ENCODE measurements at places on chromosomes 7 and 10. TPM values are rescaled to one million over a fixed set of nuclear protein-coding genes. Genes with fewer than 3 reads are reported as not detected.

The NSMCE4A gene
- total RNA-seq: 48.8 TPM

GRCh38 chr10:24911029-24911428 is 41.4 kb downstream of the PRTFDC1 start:
- DNase-seq: no peak

GRCh38 chr10:62734781-62735463 is 69.6 kb upstream of the ADO start:
- no peak for DNase-seq

DNA sequence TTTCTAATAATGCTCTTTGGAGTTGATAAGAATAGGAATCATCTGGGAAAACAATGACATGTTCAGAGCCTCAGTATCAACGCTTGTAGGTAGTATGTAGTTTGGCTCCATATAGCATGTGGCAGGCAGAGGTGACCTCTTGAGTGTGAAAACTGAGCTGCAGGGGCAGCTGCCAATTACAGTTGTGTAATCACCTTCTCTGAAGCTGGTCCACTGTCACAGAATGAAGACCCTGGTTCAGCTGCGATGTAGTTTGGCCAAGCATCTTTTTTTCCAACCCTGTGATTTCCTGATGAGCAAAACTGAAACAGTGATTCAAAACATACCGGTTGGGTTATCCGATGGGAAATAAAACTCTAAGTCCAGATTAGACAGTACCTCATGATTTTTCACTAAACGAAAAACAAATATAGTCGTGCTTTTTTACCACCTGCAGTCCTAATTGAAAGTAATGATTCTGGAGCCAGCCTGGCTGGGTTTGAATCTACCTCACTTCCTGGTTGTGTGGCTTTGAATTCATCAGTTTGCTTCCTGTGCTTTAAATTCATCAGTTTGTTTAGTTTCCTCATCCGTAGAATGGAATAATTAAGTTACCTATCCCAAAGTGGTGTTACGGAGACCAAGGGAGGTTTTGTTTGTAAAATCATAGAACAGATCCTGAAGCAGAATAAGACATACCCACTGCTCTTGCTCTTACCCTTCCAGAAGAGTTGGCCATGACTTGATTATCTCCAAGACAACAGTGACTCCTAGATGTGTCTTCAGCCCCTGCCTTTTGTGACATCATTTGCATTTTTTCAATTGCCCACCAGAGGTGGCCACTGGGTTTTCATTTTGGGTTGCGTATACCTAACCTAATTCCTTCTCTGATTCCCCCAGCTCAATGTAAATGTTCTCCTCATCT is 87.4 kb downstream of the CELF2 start:
- DNase-seq: no peak

GRCh38 chr10:133272301-133272963 is 4.2 kb downstream of the ADAM8 start:
- DNase-seq: no peak

The TCAF1 gene
- total RNA-seq: 41.4 TPM

GRCh38 chr10:329361-330099 is 194.3 kb downstream of the ZMYND11 start:
- peak; percentile 87 for DNase-seq

DNA sequence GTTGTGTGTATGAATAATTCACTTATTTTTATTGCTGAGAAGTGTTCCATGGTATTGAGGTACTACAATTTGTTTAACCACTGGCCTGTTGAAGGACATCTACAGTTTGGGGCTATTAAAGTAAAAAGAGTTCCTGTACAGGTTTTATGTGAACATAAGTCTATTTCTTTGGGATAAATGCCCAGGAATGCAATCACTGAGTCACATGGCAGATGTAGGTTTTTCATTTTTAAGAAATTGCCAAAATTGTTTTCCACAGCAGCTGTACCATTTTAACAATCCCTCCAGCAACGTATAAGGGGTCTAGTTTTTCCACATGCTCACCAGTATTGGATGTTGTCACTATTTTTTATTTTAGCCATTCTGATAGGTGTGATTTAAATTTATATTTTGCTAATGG is 243.9 kb downstream of the TNS3 start:
- DNase-seq: no peak

The TFPI2 gene
- 17.4 TPM for total RNA-seq

The CEP55 gene
- 198 TPM for total RNA-seq

- DNase-seq: no peak
Observed at GRCh38 chr10:79608505-79609375, 2.0 kb upstream of the SFTPA1 start.

DNA sequence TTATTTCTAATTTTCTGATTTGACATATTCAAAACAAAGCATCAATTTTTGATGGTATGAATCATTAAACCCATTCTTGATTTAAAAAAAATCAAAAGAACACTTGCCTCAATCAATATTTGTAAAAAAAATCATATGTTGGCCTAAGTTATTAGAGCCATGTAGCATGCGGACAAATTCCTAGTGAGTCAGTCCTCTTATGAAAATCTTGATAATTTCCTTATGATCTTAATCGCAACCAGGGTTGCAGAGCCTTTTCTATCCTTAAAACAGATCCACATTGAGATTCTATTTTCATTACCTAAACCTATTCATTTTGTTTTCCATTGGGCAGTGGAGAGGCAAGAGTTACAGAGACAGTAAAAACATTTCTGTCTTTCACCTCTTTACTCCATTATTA is 203.2 kb downstream of the ARL4A start:
- no peak for DNase-seq

The HACD1 gene
- total RNA-seq: 139 TPM

All from SJSA1 (cell line).